ENCODE measurements at places on chromosomes 12 and 14.

DNA sequence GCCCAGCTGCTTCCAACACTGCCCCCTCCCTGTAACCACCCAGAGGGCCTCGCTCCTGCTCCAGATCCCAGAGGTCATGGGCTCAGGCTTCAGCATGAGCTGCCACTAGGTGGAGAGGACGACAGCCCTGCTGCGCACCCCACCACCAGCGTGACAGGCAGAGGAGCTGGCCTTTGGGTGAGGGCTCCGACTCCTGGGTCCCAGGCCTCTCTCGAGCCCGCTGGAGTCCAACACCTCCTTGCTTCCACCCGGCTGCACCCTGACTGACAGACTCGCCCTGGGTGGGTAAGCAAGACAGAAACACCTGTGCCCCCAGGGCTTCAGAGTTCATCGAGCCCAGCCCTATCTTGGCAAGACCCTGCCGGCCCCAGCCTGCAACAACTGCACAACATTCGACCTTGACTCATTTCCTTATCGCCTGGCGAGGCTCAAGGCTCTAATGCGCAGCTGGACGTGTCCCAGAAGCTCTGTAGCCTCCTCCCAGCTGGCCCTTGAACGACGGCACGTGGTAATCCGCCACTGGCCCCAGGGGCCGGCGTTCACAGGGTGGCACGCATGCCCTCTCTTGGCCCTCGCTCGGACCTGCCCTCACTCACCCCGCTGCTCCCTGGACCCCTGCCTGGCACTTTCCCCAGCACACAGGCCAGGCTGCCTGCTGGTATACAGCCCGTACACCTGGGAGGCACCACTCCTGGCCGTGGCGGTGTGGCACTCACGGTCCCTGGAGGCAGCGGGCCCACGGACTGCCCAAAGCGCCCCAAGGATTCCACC is 28.0 kb downstream of the VPS37B start:
- no peak for DNase-seq

DNA sequence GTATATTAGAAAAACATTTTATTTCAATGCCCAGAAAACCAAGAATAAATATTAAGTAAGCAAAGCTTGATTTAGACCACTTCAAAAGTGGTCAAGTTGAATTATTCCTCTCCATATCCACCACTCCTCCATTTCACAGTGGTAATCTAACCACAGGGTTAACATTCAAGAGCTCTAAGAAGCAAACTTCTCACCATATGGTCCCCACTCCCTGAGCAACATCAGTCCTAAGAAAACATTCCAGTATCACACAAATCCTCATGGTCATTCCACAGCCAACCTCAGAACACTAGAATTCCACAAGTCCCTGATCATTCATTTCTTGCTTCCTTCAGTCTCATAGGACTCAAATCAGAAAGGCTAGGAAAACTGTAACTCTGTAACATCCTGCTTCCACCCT is 47.9 kb downstream of the ST8SIA1 start:
- no peak for DNase-seq

DNA sequence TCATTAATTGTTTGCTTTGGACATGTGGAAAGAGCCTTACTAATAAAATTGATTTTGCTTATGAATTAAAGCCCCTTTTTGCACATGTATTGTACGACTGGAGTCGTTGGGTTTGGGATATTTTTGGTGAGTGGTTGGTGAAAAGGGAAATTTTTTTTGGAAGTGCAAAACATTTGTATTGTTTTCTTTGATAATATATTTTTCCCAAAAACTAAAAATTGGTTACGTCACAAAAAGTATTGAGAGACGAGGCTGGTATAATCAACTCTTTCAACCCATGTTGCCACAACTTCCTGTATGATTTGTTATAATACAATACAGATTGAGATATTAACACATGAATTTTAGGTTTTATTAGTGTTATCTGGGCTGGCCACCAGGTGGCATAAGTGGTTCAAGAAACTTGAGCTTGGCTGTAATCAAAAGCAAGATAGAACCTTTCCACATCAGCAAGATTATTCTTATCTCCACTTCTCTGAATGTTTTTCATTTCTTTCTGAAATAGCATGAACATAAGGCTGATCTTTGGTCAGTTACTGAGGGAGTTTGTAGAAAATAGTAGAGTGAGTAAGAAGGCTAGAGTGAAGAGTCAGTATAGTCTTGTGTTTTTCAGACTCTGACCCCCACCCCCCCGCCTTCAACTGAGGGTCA is 8.7 kb downstream of the NGDN start:
- DNase-seq: peak; percentile 38

DNA sequence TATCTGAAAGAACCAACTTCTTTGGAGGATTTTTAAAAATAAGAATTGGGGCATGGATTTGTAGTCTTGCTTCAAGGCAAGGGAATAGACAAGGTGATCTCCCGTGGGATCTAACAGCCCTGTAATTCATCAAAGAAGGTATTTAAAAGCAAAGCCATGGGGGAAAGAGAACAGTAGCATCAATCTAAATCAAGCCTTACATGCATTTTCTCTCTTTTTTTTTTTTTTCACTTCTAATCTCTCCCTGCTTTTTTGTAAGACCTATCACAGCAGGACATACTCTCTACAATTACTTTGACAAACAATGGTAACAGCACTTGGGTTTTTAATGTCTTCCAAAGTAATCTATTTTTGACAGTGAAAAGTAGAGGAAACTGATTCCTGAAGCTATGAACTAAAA is 367.9 kb downstream of the PAWR start:
- DNase-seq: no peak

- no peak for DNase-seq
These were observed 30.7 kb upstream of the DEGS2 start for GRCh38 chr14:100190126-100190525.

GRCh38 chr14:98665007-98665406 is 607.0 kb downstream of the BCL11B start:
- no peak for DNase-seq

GRCh38 chr12:101330631-101331030 is 50.7 kb downstream of the UTP20 start:
- DNase-seq: no peak

DNA sequence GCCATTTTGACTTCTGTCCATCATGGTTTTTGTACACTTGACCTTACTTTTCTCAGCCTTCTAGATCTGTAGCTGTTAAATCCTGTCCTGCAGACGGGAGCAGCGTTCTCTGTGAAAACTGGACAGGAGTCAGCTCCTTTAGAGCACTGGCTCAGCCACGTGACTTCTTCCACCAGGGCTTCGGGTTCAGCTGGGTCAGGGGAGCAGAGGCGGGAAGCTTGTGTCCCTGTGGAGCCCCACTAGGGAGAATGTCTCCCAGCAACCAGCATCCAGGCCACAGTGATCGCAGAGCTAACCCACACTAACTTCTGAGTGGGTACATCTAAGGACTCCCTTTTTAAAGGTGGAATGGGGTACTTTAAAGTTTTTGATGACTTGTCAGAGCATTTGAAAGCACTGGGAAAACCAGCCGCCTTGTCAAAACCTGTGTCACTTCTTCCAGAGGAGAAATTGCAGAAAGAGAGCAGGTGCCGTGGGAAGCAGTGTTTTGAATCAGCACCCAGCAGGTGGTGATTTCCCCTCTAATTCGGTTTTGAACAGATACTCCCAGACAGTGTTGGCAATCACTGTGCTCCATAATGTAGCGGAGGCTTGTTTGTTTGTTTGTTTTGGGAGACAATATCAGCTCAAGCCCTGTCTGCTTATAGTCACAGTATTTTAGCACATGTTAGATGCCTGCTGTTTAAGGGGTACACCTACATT is 17.9 kb downstream of the DERA start:
- no peak for DNase-seq

GRCh38 chr14:61747342-61747741 is 14.9 kb upstream of the SNAPC1 start:
- no peak for DNase-seq

- DNase-seq: no peak
These were observed 559.9 kb downstream of the C12orf50 start for GRCh38 chr12:87469295-87469694.

GRCh38 chr14:87387806-87388205 is 605.2 kb downstream of the GALC start:
- no peak for DNase-seq

GRCh38 chr12:92297405-92297804 is 151.8 kb upstream of the BTG1 start:
- DNase-seq: no peak

GRCh38 chr14:88553886-88554456 is 836 bp downstream of the PTPN21 start:
- DNase-seq: no peak

GRCh38 chr14:68630611-68631393 is 162.1 kb downstream of the ZFP36L1 start:
- no peak for DNase-seq

DNA sequence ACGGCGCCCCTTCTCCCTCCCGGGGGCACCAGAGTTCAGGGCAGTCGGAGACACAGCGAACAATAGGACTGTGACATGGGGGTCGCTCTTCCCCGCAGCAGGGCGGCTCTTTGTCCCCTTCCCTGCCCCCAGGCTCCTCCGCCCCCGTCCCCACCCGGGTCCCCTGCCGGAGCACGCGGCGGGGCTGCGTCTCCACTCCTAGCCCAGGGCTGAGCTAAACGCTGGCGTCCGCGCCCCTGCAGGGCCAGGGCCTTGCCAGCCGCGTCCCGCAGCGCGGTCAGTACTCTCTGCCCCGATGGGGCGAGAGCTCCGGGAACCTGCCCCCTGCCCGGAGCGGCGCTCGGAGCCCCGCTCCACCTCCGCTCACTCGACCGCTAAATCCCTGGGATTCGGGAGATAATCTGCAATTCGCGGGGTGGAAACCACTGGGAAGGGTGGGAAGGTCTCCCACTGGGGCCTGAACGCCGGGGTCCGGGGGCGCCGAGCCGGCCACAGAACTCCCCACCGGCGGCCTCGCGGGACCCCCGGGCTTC is 825 bp upstream of the CCDC85C start:
- DNase-seq: peak; percentile 35

GRCh38 chr14:24954037-24954699 is 95.8 kb downstream of the STXBP6 start:
- no peak for DNase-seq

DNA sequence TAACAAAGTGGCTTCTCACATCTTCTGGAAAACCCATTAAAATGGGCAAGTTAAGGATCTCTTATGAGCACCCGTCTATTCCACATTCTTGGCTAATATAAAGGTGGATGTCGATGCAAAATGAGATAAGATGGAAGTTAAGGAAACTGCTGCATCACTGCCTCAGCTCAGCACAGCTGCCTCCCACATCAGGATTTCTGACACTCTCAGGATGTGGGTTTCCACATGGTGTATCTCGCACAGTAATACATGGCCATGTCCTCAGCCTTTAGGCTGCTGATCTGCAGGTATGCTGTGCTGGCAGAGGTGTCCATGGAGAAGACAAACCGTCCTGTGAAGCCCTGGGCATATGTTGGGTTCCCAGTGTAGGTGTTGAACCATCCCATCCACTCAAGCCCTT is 1348.0 kb downstream of the TMEM121 start:
- no peak for DNase-seq

DNA sequence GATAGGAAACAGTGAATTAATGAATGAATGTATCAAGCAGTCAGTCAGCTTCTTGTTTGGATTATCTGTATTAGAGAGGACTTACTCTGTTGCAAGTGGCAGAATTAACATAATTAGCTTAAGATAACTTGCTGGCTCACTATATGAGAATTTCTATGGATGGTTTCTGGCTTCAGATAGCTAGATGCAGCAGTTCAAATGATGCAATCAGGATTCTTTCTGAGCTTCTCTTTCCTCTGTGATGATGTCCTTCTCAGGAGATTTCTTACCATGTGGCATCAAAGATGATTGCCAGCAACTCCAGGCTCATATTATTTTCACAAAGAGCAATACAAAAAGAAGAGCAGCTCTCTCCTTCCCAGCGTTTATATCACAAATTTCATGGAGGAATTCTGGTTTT is 30.7 kb downstream of the FRMD6 start:
- no peak for DNase-seq

DNA sequence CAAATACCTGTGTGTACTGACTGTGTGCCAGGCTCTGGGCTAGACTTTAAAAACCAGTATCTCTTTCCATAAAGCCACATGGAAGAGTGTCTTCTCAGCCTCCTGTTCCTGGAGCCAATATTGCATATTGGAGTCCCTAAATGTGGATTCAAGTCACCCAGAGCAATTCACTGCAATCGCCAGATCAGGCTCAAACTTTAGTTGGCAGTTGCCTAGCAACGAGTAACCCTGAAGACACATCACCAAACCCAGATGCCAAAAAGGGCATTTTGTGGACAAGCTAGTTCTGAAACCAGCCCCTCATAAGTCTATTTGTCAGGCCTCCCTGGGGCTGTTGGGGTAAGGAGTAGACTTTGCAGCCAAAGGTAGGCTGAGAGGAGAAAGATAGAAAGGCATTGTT is 13.7 kb downstream of the DPF3 start:
- no peak for DNase-seq

- no peak for DNase-seq
These were observed 11.1 kb upstream of the CNTN1 start for GRCh38 chr12:40681148-40681547.

DNA sequence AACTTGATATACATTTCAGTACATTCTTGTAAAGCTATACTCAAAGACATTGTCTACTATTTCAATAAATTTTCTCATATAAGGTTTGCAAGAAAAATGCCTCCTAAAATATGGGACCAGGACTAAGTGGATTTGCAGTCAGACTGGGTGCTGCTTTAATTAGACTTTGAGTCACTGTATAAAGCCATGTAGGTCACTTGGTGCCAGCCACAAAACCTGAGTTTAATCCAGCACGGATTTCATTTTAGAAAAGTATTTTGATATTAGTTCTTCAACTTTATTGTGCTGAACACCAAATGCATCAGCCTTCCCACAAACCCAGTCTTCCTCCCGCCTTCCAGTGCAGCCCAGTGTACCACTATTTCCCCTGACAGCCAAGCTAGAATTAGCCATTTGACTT is 9.9 kb upstream of the NID2 start:
- no peak for DNase-seq

DNA sequence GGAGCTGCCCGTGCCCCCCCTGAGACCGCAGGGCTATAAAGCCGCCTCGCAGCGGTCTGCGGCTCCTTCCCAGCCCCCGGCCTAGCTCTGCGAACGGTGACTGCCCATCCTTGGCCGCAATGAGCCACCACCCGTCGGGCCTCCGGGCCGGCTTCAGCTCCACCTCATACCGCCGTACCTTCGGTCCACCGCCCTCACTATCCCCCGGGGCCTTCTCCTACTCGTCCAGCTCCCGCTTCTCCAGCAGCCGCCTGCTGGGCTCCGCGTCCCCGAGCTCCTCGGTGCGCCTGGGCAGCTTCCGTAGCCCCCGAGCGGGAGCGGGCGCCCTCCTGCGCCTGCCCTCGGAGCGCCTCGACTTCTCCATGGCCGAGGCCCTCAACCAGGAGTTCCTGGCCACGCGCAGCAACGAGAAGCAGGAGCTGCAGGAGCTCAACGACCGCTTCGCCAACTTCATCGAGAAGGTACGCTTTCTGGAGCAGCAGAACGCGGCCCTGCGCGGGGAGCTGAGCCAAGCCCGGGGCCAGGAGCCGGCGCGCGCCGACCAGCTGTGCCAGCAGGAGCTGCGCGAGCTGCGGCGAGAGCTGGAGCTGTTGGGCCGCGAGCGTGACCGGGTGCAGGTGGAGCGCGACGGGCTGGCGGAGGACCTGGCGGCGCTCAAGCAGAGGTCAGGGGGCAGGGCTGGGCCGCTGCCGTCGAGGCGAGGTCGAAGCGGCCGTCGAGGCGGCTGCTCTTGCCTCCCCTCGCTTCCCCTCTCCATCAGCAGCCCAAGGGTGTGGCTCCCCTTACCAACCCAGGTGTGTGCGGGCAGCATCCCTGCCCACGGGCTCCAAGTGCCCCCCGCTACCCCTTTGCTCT is at the start of gene PRPH:
TSS of gene PRPH (plus strand) at position 66 of the 855 bp plus-strand sequence. CDS start at position 120, 54 bp downstream.
- no peak for DNase-seq

GRCh38 chr12:66742508-66743367 is 63.9 kb upstream of the GRIP1 start:
- DNase-seq: no peak

All from stimulated activated CD8-positive, alpha-beta memory T cell treated with anti-CD3 and anti-CD28 coated beads, Interleukin-7, amount 100 ng/mL, for 4 hours (primary cell).